ENCODE measurements at places on chromosomes 12 and 14.
A peak's percentile ranks its signal among the peaks of the same experiment; 100 is the strongest.

DNA sequence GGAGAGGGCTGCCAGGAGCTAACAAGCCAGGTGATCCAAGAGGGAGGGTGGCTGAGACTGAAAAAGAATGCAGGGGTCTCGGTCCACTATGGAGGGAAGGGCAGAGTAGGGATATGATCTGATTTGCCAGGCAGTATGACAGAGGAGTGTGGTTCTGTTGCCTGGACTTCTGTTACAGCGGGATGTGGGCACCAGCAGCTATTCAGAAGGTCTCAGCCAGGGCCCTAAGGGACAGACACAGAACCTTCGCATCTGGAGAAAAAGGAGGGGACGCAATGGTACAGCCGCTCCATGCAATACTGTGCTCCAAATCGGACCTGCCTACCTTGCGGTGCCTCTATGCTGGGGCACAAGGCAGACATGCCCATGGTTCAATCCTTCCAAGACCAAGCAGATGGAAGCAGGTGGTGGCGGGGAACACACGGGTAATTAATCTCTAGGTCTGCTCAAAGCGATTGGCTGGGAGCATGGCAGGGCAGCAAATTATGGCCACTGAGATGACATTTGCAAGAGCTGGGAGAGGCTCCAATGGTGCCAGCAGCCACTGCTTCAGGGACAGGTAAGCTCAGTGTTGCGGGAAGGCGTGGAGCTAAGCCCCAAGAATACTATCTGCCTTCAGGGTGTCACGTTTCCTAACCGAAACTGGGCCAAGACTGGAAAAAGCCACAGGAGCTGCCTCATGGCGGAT is 185.5 kb downstream of the FOXN3 start:
- DNase-seq = no peak

DNA sequence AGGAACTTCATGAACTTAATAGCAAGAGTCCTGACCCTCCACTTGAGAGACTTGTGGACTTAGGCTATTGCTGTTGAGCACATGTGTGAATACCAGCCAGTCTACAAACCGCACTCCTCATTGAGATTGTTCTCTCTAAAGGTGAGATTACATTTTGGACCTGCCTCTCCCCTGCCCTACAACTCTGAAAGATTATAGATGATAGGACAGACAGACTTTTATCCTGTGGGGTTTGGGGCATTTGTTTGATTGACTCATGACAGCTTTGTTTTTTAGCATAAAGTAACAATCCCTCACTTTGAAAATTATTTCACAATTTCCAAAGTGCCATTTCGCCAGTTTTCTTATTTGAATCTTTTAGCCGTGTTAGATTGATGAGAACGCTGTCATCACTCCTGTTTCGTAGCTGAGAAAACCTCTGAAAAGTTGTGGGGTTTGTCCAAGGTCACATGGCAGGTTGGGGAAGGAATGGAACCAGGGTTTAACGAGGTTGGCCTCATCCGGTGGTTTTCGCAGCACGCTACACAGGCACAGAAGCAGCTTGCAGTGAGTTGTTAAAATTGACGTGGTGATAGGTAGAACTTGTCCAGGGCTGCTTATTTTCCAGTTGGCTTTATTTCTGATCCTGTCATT is 836 bp downstream of the EVL start:
- DNase-seq = no peak

GRCh38 chr12:94205822-94206221 is 57.4 kb downstream of the PLXNC1 start:
- no peak for DNase-seq

- DNase-seq = peak; percentile 41
Measured at GRCh38 chr12:55142669-55143565, 16.7 kb downstream of the OR9K2 start.

DNA sequence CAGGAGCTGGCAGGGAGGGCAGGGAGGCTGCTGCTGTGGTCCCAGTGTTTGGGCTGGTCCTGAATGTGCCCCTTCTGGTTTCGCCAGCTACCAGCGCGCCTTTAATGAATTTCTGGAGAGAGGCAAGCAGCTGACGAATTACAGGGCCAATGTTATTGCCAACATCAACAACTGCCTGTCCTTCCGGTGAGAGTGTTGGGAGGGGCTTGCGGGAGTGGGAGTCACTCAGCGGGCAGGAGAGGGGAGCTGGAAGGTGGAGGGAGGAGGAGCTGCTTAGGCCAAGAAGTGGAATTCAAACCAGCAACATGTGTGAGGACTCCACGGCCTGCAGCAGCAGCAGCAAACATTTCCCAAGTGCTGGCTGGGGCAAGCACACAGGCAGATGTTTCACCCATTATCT is 7.7 kb downstream of the TNFAIP2 start:
- DNase-seq = no peak

DNA sequence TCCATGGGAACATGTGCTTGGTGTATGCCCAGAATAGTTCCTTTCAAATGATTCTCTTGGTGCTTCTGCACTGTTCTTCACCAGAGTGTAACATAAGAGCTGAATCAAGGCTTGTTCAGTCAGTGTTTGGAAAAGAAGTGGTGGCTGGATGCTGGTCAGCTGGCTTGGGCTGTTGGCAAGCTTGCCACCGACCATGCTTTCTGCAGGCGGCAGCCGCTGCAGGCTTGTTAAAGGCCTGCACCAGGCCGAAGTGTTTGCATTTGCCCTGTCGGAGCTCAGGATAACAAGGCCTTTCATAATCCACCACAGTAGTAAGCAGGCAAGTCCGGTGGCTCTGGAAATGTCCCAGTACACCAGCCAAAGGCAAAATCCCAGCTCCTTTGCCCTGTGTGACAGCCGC is 26.9 kb downstream of the DAAM1 start:
- DNase-seq = no peak

DNA sequence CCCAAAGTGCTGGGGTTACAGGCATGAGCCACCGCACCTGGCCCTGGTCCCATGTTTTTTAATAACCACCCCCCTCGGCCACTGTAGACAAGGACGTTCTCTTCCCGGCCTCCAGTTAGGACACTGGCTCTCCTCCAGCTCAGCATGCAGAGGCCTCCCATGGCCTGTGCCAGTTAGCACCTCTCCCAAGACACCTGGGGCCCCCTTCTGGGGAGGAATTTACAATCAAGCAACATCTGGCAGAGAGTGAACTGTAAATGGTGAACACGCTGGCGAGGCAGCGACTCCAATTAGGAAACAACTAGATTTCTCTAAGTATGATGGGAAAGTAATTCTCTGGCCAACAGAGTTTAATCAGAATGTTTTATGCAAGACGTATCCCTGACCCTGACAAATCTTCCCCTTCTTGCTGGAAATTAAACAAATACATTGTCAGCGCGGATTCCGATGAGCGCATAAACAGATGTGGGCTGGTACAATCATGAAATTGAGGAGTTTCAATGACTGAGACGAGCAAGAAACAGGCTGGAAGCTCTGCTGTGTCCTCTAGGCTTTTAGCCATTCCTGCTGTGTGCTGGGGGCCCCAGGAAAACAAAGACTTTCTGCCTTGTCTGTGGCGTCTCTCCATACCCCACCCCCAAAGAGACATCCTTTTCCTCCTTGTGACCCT is 61.7 kb upstream of the DLK1 start:
- DNase-seq = no peak

DNA sequence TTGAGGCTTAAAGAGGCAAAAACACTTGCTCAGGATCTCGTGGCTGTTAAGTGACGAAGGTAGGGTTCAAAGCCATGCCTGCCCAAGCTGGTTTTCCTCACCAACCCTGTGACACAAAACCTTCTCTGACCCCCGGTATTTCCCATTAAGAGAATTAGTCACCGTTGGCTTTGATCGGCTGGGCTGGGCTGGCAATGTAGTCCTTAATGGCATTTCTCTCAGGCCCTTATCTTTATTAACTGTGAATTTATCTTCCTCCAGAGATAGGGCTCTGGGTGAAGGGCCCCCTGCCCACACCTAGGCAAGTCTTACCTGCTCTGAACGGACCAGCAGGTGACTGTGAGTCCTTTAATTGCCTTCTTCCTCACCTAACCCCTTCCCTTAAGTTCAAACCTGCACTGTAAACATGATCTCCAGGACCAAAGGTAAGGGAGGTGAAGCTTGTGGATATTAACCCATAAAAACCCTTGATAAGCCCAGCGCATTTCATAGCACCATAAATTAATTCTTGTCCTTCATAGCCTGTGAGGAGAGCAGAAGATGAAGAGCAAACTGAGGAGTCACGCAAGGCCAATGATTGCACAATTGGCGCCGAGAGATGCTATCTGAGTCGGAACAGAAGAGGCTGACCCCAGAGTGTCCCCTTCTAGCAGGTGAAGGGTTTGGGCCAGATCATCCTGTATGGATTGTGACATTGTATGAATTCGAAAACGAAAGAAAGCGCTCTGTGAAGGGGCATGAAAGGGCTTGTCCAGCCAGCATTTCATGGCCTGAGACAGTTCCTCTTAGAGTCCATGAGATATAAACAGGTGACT is 790.8 kb upstream of the TBX3 start:
- DNase-seq = peak; percentile 51

- no peak for DNase-seq
Measured at GRCh38 chr14:92984896-92985295, 61.9 kb downstream of the CHGA start.

DNA sequence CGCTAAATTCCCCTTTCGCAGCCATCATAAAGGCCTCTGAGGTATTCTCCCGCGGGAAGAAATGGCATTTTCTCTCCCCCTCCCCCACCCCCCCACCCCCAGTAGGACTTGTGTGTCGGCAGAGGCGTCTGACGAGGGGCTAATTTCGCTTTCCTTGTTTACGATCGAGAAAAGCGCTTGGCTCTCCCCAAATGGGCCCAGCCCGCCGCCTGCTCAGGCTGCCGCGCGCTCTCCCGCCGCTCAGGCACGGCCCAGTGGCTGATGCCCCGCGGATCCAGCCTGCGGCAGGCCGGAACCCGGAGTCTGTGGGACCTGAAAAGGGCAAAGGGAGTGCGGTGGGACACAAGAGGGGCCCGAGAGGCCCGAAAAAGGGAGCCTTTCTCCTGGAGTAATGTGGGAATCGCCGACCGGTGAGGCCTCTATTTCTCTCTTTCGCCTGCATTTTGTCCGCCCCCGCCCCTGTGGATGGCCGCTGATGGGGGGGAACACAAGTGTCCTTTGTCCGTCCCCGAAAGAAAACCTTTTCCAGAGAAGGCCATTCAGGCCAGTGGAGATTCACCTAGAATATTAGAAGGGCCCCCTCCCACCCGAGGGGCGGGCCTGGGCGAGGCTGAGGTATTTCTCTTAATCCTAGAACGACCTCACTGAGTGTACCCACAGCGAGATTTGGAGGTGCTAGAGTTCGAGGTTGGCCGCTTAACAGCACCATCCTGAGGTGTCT is 9.0 kb upstream of the HOXC6 start:
- no peak for DNase-seq

GRCh38 chr14:99244941-99245563 is 26.9 kb downstream of the BCL11B start:
- DNase-seq = no peak

GRCh38 chr12:96520767-96521166 is 31.4 kb downstream of the CFAP54 start:
- DNase-seq = no peak

- no peak for DNase-seq
Measured at GRCh38 chr12:48696626-48697025, 14.6 kb upstream of the KANSL2 start.

GRCh38 chr14:79298373-79298772 is 912.9 kb downstream of the DIO2 start:
- no peak for DNase-seq

GRCh38 chr12:41521872-41522379 is 333.8 kb downstream of the PDZRN4 start:
- DNase-seq = no peak

DNA sequence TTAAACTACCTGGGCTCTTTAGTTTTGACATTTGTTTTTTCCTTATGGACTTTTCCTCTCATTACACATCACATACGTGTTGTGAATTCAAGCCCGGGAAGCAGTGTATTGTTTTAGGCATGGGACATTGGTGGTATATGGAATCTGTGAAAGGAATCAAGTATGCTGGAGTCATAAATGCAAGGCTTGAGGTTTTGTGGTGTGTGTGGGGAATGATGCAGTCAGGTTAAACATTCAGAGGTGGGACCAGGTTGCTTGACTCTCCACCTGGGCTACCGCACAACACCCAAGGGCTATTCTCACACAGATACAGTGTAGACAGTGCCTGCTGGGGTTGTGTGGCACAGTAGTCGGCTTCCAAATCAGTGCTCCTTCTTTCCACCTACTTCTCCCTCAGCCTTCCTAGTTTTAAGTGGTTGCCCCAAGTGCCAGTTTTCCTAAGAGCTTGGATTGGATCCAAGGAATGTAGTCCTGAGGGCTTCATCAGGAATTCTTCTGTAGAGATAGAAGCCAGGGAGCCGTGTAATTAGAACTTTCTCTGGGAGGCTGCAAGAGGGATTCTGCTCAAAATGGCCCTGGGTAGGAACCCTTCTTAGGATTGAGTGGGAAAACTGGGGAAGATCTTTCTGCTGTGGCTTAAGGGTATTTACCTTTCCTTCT is 243.7 kb downstream of the C12orf75 start:
- DNase-seq = no peak

- DNase-seq = no peak
Measured at GRCh38 chr14:29461506-29461905, 466.1 kb downstream of the PRKD1 start.

GRCh38 chr12:52293926-52294325 is 2.6 kb upstream of the KRT81 start:
- DNase-seq = no peak
